Left cardiac atrium (tissue), 4 donors: ENCODE measurements at places on chromosomes 16 and 17. TPM values are rescaled to one million over a fixed set of nuclear protein-coding genes. Genes with fewer than 3 reads are reported as not detected.

SLFN12 gene
- total RNA-seq = 5.7 TPM

- no peak for DNase-seq
These were observed 5.7 kb upstream of the CX3CL1 start for GRCh38 chr16:57366544-57367040.

GRCh38 chr16:55543472-55543871 is 23.0 kb upstream of the CAPNS2 start:
- DNase-seq = no peak

DNA sequence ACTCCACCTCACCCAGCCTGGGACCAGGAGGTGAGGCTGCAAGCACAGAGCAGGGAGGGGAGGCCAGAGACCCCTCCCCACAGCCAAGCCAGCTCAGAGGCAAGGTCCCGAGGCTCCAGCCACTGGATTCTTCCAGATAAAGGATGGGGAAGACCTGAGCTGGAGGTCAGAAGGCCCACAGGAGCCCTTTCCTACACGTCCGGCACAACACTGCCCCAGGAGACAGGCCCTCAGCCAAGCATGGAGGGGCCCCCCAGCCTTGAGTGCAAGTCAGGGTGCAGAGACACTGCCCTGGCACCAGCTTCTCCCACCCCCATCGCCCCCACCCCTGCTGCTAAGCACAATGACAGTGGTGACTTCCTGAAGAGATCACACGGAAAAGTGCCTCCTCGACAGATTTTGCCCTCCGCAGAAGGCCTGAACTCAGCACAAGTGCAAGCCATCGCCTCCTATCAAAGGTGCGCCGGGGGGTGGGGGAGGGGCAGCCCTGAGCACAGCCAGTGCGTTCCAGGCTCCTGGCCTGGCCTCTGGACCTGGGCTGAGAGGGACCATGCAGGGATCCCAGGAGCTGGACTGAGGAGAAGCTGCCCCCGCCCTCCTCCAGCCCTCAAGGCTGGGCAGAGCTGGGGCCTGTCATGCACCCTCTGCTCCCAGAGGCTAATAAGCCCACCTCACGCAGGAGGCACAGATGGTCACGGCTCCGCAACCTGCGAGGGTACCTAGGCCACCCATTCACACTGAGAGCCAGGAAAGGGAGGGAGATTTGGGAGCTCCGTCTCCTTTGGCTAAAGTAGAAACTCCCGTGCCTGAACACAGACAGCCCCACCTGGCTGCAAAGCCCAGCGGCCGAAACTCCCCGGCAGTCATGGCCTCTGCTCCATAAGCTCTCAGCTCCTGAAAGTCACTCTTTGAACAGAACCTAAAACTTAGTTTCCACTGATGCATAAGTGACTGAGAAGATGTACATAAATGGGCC is 2.7 kb downstream of the MAFG start:
- DNase-seq = no peak

DNA sequence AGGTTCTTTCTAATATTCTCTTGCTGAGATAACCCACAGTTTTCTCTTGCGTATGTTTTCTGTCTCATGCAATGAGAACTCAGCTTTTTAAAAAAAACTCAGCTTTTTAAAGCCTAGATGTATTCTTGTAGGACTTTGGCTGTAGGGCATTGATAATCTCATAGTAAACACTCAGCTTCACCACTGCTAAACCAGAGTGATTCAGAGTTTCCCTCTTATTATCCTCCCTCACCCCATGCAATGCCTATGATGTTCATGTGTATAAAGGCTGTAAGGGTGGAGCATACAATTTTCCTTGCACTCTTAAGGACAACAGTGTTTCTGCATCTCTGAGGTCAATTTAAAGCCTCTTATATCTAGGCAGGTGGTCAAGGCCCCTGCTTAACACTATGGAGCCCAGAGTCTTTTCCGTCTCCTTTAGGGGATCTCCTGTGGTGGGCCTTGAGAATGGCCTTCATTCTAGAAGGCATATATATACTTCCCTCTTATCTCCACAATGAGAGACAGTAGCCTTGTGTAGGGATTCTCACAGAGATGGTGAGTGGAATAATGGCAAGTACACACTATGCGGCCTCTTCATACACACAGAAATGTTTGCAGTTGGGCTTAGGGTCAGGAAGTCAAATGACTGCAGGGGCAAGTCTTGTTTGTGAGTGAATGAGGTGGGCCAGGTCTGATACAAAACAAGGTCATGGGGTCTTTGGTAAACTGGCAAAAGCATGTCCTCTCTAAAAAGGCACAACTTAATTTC is 279.6 kb downstream of the HS3ST3A1 start:
- no peak for DNase-seq

- DNase-seq = no peak
These were observed 11.5 kb upstream of the LONP2 start for GRCh38 chr16:48232493-48233040.

DNA sequence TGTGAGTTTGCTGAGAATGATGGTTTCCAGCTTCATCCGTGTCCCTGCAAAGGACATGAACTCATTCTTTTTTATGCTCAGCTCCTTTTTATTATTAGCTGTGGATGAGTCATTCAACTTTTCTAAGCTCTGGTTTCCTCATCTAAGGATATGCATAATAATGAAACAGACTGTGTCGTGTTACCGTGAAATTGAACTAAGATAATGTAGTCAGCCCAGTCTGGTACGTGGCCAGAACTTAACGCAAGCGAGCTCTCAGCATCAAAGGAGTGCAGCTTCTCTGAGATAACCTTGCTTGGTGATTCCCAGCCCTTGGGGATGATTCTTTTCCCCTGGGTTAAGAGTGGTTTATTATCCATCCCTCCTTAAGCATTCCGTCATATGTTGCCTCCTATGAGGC is 454.3 kb upstream of the EEF2KMT start:
- no peak for DNase-seq

- DNase-seq = no peak
These were observed 29.7 kb downstream of the FAM222B start for GRCh38 chr17:28812748-28813377.

DNA sequence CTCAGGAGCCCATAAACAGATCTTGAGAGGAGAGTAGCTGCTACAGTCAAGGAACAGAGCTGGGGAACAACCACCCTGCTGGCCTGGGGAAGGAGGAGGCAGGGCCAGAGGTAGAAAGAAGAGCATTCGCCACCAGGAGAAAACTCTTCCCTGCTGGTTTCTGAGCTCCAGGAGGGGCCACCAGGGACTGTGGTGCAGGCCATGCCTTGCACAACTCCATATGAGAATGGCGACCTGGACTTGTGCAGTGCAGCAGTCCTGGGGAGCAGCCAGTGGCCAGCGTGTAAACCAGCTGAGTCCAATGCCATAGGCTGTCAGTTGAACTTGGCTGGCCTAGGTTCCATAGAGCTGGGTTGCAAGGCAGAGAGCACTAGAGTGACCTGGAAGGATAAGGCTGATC is 11.6 kb downstream of the SLC13A2 start:
- no peak for DNase-seq

MEFV gene
- total RNA-seq = 1.8 TPM

MYH2 gene
- total RNA-seq = not detected

DNA sequence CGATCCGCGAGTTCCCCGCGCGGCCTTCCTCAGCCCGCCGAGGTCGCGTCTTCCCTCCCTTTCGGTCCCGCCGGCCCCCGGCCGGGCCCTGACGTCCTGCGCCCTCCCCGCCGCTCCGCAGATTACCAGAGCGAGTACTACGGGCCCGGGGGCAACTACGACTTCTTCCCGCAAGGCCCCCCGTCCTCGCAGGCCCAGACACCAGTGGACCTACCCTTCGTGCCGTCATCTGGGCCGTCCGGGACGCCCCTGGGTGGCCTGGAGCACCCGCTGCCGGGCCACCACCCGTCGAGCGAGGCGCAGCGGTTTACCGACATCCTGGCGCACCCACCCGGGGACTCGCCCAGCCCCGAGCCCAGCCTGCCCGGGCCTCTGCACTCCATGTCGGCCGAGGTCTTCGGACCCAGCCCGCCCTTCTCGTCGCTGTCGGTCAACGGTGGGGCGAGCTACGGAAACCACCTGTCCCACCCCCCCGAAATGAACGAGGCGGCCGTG is 5.4 kb downstream of the LHX1 start:
- no peak for DNase-seq

DNA sequence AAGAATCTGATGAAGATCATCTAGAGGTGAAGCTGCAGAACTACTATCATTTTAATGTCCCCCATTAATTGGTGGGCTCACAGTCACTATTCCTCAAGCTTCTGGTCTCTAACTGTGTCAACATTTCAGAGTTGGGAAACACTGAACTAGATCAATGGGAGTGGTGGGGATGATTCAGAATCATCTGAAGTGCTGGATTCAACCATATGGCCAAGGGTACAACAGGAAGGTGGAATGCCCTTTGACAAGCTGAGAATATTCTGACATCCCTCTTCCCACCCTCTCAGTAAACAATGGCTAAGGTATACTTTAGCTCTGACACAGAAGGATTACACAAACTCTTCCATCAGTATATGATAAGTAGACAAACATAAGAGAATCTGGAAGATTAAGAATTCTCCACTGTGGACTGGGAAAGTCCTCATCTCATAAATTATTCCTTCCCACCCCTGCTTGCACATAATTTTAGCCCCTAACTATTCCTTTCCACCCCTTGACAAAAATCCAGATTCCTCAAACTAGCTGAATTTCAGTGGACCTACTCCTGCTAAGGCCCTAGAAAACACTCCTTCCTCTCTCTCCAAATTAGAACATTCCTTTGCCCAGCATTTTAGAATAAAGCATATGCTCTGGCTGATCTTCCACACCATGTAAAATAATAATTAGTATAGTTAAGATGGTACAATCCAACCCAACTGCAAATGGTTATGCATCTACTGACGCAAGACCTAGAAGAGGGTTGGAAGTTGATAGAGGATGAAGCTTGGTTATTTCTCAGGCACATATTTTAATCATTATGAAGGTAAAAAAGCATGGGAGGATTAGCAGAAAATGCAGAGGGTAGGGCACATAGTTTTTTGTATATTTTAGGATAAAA is 16.3 kb upstream of the RFFL start:
- no peak for DNase-seq

CNGB1 gene
- not detected for total RNA-seq

TSNAXIP1 gene
- total RNA-seq = 0.74 TPM
